ACHN (cell line): ENCODE measurements at places on chromosomes 2 and 18.

- DNase-seq = no peak
These were observed 152.8 kb downstream of the CAPN13 start for GRCh38 chr2:30654404-30654803.

DNA sequence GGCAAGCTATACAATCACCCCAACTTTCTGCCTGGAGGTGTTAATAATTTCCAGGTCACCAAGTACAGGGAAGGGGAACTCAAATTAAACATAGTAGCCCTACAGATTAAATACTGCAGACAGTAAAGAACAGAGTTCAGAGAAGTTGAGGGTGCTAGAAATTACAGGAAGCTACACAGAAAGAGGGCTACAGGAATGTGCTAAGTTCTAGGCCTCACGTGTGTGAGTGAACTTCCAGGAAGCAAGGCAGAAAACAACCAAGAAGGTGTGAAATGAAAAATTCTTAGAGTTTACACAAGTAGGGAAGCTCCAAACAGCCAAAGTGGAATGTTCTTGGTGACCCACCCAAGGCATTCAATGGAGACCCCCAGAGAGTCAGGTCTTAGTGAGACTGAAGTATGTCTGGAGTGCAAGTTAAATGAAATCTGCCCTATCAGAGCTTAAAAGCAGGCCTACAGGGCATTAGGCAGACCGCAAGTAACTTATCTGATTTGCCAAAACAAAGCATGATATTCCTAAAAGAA, 58.1 kb upstream of the RNU4ATAC start:
- DNase-seq = peak; percentile 8

DNA sequence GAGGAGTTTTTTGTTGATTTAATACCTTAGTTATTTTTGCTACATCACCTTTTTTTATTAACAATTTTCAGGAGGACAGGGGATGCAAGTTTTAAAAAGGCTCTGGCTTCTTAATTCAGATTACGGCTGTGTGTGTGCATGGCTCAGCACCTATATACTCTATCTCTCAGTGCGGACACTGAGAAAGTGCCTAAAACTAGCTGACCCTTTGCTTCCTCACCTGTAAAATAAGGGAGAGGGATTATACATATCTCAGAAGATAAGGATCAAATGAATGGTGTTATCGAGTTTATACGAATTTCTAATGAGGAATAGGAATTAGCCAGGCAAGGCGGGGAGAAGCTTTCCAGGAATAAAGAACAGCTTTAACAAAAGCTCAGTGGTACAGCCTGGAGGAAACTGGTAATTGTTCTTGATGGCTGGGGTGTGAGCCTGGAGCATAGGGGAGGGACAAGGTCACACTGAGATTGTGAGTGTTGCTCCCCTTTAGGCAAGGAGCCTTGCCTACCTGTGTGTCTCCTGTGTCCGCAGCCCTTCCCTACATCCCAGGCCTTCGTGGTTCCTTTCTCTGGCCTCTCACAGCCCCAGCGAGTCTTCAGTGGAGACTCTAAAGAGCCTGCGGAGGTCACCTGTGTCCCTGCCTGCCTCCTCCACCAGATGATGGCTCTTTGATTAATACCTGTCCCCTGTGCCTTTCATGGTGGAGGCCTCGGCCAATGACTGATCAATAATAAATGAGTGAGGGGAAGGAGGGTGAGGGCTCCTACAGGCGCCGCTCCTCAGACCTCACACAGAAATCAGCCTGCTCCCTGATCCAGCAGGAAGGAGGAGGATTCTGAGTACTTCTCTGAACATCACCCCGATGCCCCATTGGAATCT, 92.7 kb downstream of the DDX1 start:
- DNase-seq = no peak

GRCh38 chr2:68387408-68388350, 22.6 kb downstream of the PLEK start:
- no peak for DNase-seq

DNA sequence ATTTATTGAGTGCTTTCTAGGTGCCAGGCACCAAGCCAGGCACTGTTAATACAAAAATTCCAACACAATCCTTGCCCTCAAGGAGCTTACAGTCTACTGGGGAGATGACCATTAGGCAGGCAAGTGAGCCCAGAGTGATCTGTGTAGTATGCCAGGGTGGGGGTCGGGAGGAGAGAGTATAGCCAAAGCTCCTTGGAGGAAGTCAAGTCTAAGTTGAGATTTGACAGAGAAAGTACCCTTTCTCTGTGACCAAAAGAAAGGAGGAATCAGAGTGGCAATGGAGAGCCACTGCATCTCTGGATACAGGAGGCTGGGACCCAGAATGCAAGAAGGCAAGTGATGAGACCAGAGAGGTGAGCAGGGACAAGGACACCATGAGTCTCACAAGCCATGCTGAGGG, 7.5 kb downstream of the ANKRD53 start:
- DNase-seq = no peak

DNA sequence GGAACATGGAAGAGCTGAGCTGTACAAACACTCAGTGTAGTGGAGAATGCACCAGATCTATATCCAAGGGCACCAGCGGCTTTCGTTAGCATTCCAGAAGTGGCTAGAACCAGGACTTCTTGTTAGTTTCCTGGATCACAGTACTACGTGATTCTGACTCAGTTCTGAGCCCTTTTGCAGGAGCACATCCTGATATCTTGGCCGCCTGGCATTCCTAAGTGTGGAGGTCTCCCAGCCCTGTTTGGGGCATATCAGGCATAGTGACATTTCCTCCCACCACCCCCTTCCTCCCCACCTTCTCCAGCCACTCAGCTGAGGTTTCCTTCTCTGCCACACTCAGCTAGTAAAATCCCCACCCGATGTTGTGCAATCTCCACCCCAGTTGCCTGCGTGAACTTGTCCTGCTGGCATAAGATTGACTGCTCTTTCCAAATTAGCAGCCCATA, 63.4 kb downstream of the BMP10 start:
- no peak for DNase-seq

GRCh38 chr2:232927793-232928550, 57.9 kb downstream of the SNORC start:
- DNase-seq = no peak

DNA sequence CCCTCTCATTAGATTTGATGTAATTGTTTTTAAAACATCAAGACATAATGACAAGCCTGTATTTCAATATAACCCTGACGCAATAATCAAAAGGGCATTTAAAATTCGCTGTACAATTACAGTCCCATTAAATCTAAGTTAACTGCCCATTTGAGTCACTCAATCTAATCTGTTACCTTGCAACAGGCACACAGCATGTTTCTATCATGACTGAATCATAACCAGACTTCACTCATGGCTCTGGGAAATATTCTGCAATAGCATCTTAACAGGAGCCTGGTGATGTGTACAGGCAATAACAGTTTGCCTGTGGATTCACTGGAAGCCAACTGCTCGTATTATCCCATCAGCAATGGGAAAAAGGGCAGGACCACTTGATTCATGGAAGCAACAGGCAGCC, 142.3 kb upstream of the NCKAP5 start:
- DNase-seq = no peak

GRCh38 chr2:12637754-12638153, 79.0 kb upstream of the TRIB2 start:
- DNase-seq = no peak

DNA sequence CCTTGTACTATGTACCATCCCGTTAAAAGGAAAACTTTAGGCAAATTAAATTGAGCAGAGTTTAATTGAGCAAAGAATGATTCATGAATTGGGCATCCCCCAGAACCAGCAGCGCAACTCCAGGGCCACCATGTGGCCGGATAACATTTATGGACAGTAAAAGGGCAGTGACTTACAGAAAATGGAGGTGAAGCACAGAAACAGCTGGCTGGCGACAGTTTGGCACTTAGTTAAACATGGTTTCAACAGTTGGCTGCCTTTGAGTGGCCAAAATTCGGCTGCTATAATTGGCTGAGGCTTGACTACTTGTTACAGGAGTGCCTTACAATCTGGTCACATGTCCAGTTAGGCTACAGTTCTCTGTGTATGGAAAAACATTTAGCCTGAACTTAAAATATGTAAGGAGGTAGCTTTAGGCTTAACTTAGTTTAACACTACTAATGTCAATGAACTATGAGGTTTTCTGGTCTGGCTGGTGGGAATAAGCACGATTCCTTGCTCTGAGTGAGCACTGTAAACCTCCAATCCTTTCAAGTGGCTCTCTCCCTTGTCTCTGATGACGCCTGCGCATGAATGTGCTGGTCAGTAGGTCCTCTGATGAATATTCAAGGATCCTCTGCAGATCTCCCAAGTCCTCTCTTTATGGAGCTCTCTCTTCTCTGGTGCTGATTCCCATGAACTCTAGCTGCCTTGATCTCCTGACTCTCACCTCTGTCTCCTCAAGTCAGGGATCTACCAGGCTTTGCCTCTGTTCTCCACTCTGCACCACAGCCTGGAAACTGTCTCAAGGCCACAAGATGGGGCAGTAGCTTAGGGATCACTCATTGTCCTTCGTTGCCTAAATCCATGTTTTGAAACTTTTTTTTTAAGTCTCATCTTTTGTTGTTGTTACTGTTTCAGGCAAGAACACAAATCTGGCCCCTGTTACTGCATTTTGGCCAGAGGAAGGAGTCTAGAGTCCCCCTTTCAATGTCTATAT, 24.4 kb upstream of the RAB31 start:
- peak; percentile 56 for DNase-seq
